Transverse colon (tissue), 4 donors: ENCODE measurements at places on chromosomes 4 and X. TPM values are rescaled to one million over a fixed set of nuclear protein-coding genes. Genes with fewer than 3 reads are reported as not detected.

DNA sequence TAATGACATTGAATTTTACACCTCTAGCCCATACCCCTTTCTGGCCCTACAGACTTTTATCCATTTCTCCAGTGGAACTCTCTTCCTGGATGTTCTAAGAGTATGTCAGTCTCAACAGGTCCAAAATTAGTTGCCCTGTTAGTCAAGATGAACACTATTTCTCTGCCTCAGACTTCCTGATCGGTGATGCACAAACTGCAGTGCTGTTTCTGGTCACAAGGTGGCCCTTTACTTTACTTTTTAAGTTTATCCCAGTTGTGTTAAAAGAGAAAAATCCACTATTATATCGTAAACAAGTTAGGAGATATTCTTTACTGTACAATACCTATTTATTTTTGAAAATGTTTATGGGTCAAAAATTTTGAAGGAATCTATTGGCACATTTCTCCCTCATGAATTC lies 13.1 kb downstream of the TCEAL7 start:
- no peaks in the 10 kb centered on the region for H3K4me1 ChIP-seq
- H3K27me3 ChIP-seq = no peaks in the 10 kb centered on the region

GRCh38 chr4:128358913-128359279 lies 71.3 kb upstream of the PGRMC2 start:
- no peaks in the 10 kb centered on the region for H3K27me3 ChIP-seq
- DNase-seq = no peak
- H3K36me3 ChIP-seq = no peaks in the 10 kb centered on the region
- H3K27ac ChIP-seq = no peak overlapping the region
- peaks cover 31% of the 10 kb centered on the region for H3K4me1 ChIP-seq
- H3K4me3 ChIP-seq = no peak overlapping the region

DNA sequence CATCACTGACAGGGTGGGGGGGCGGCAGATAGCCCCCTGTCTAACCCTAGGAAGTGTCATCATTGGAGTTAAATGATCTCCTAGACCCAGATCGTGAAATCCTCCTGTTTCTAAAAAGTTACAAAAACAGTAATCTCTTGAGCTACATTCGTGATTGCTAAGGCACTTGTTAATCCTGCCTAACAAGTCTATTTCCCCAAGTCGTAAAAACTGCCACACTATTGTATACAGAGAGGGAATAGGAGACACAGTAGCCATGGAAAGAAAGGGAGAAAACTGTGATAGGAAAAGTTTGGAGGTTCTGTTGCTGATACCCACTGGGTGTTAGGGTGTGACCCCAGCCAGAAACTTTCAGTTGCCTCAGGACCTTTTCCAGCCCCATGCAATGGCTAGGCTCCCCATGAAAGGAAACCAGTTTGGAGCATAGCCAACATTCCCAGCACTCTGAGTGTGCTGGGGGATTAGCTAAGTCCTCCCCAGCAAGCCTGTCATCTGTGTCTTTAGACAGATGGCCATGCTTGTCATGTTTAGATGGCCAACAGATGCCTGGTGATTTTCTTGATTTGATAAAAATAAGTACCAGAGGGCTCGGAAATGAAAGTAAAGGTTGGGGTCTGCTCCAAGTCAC lies 63.3 kb upstream of the ANXA10 start:
- no peak overlapping the region for H3K27ac ChIP-seq
- no peak overlapping the region for H3K4me3 ChIP-seq
- no peaks in the 10 kb centered on the region for H3K36me3 ChIP-seq
- no peak for DNase-seq

DNA sequence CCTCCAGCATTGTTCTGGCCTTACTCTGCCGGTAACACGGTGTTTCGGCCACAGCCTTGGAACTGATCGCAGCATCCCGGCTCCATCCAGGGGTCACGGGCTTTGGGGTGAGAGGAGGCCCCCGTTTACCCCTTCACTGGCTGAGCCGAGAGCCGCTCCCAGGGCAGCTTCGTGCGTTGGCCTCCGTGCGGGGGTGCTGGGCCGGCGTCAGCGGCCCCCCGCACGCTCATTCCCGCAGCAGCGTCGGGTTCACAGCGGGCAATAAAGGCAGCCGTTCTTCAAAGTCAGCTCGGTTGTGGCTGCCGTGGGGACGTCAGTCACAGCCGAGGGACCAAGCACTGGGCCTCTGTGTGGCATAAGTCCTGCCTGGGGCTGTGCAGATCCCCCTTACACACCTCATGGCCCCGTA lies 25.3 kb upstream of the PLCXD1 start:
- H3K4me1 ChIP-seq = no peaks in the 10 kb centered on the region
- H3K4me3 ChIP-seq = no peak overlapping the region
- no peaks in the 10 kb centered on the region for H3K36me3 ChIP-seq
- peaks cover 3% of the 10 kb centered on the region for H3K27me3 ChIP-seq

- peak; percentile 53 for DNase-seq
- H3K36me3 ChIP-seq = no peaks in the 10 kb centered on the region
- H3K27ac ChIP-seq = no peak overlapping the region
- no peaks in the 10 kb centered on the region for H3K4me1 ChIP-seq
These were observed 13.3 kb upstream of the CD99 start for GRCh38 chrX:2677764-2678163.

DNA sequence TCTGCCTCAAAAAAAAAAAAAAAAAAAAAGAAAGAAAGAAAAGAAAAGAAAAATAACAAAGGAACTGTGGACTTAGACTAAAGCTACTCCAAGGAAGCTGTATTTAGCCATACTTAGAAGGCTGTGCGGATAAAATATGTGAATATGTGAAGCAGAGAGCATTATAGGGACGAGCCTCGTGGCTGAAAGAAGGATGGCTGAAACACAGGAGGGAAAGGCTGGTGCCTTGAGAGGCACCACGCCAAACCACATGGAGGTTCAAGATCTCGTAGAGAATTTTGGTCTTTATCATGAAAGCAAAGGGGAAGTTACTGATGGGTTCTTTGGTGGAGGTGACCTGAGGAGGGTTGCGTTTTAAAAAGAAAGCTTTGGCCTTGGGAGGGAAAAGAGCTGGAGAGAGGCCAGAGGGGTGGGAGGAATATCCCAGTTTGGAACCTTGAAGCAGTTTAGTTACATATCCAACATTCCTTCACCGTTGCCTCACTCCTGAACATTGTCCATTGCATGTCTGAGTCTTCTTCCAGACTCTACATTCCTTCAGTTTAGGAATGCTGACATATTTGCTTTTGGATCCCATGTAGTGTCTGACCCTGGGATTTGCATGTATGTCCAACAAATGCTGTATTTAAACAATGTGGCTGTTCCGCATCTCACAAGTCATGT lies 82.5 kb downstream of the CPE start:
- H3K27me3 ChIP-seq = no peaks in the 10 kb centered on the region
- no peaks in the 10 kb centered on the region for H3K4me1 ChIP-seq
- DNase-seq = no peak
- H3K27ac ChIP-seq = no peak overlapping the region
- H3K4me3 ChIP-seq = no peak overlapping the region

ZNF518B gene
- 17.2 TPM for total RNA-seq

SLC16A2 gene
- 1.7 TPM for total RNA-seq

- DNase-seq = no peak
- H3K27me3 ChIP-seq = no peaks in the 10 kb centered on the region
- no peak overlapping the region for H3K4me3 ChIP-seq
- H3K36me3 ChIP-seq = no peaks in the 10 kb centered on the region
- H3K27ac ChIP-seq = no peak overlapping the region
These were observed 13.4 kb downstream of the CTBP1 start for GRCh38 chr4:1235381-1236102.

- no peak overlapping the region for H3K27ac ChIP-seq
- no peaks in the 10 kb centered on the region for H3K4me1 ChIP-seq
- no peak for DNase-seq
- H3K36me3 ChIP-seq = no peaks in the 10 kb centered on the region
- H3K27me3 ChIP-seq = no peaks in the 10 kb centered on the region
These were observed 63.7 kb downstream of the COL25A1 start for GRCh38 chr4:109238746-109239145.

GRCh38 chr4:47468706-47469365 lies 5.3 kb upstream of the COMMD8 start:
- no peak for DNase-seq
- no peak overlapping the region for H3K27ac ChIP-seq
- H3K4me1 ChIP-seq = no peaks in the 10 kb centered on the region

GRCh38 chrX:134580907-134581306 lies 77.4 kb downstream of the PLAC1 start:
- no peak overlapping the region for H3K4me3 ChIP-seq
- no peaks in the 10 kb centered on the region for H3K4me1 ChIP-seq
- H3K27ac ChIP-seq = no peak overlapping the region
- no peak for DNase-seq
- no peaks in the 10 kb centered on the region for H3K27me3 ChIP-seq
- H3K36me3 ChIP-seq = no peaks in the 10 kb centered on the region

DNA sequence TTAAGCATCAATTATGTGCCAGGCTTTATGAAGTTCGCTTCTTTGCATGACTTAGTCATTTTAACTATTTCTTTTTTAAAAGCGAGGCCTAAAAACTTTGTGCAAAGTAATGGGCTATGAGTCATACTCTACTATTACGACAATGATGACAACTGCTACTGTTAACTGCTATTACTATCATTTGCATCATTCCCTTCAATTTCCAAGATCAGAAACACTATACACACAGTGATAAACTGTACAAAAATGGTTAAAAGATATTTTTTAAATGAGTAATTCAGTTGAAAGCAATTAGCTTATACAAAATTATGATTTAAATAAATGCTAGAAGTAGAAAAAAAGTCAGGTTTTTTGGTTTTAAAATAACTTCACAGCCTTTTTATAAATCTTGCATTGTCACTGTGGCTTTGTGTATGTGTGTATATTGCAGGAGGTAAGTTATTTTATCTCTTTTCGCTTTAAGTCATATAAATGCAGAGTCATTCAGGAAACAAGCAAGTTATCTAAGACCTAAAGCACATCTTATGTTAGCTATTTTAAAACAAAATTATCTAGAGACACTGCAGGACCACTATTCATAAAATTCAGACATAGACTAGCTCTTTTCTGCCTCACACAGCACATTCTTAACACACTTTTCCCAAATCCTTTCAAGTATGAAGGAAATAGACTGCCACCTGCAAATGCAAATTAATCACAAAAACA lies 18.5 kb upstream of the CXCL3 start:
- H3K4me1 ChIP-seq = no peaks in the 10 kb centered on the region
- DNase-seq = no peak
- no peaks in the 10 kb centered on the region for H3K27me3 ChIP-seq
- H3K4me3 ChIP-seq = no peak overlapping the region
- no peak overlapping the region for H3K27ac ChIP-seq

- H3K27ac ChIP-seq = no peak overlapping the region
- H3K36me3 ChIP-seq = no peaks in the 10 kb centered on the region
- peak overlapping the region; percentile 18 for H3K4me3 ChIP-seq
- peak; percentile 78 for DNase-seq
These were observed 11.7 kb downstream of the PITX2 start for GRCh38 chr4:110610940-110611831.

- H3K4me3 ChIP-seq = peak overlapping the region; percentile 76
- no peaks in the 10 kb centered on the region for H3K27me3 ChIP-seq
- peak; percentile 82 for DNase-seq
- peak overlapping the region; percentile 99 for H3K27ac ChIP-seq
These were observed 969 bp downstream of the STIM2 start for GRCh38 chr4:26861434-26862186.

MTCP1 gene
- total RNA-seq = 9.7 TPM

DNA sequence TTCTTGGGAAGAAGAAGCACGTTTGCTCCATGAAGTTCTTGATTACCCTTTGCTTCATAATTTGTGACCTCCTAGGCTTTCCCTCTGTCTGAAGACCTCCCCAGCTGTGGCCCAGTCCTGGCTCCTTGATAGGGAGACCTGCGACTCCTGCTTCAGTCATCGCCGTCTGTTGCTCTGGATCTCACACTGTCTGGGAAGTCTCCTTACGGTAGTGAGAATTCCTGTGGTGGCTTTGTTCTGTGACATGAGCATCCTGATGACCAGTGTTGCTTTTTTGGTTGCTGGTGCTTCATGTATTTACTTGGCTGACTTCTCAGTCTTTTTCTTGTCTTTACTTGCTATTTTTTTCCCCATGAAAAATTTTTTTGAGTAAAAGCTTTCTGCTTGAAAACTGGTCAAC lies 44.2 kb downstream of the JADE1 start:
- peaks cover 49% of the 10 kb centered on the region for H3K36me3 ChIP-seq
- H3K27ac ChIP-seq = no peak overlapping the region

DNA sequence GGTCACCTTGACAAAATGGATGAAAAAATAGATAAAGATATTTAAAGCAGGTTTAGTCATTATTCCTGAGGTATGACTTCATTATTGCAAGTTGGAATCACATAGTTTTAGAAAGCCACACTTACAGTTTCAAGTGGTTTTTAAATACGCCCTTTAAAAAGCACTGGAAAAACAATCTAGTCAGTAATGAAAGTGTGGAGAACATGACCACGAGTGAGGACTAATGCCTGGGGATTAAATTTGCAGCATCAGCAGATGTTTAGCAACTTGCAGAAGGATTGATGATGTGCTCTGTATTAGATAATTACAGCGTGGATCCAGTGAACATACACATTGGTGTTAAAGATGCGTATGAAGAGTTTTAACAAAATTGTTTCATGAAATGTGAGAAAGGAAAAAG lies 5.9 kb downstream of the SPARCL1 start:
- H3K27ac ChIP-seq = peak overlapping the region; percentile 81
- no peaks in the 10 kb centered on the region for H3K36me3 ChIP-seq
- peaks cover 11% of the 10 kb centered on the region for H3K4me1 ChIP-seq
- no peak overlapping the region for H3K4me3 ChIP-seq
- H3K27me3 ChIP-seq = no peaks in the 10 kb centered on the region
- no peak for DNase-seq

FAM47E gene
- 4.1 TPM for total RNA-seq

- no peak overlapping the region for H3K27ac ChIP-seq
- no peak overlapping the region for H3K4me3 ChIP-seq
- no peaks in the 10 kb centered on the region for H3K4me1 ChIP-seq
- no peaks in the 10 kb centered on the region for H3K36me3 ChIP-seq
- no peaks in the 10 kb centered on the region for H3K27me3 ChIP-seq
These were observed 160.6 kb downstream of the BCOR start for GRCh38 chrX:39936886-39937770.
